T-helper 2 cell (primary cell): ENCODE measurements at places on chromosomes 5 and 9.

DNA sequence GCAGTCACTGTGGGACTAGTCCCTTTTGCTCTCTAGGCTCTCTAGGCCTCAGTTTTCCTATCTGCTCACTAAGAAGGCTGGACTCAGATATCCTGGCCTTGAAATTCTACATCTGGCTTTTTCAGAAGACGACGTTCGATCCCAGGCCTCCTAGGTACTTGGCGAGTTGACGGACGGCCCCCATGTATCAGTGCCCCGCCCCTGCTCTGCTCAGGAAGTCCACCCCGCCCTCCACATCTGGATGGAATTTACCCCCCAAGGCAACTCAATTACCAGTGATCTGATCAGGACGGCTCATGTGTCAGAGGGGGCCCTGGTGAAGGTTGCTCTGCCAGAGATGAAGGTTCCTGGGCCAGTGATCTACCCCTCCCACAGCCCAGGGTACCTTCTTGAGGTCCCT lies 44.1 kb upstream of the SYNPO start:
- DNase-seq = no peak

DNA sequence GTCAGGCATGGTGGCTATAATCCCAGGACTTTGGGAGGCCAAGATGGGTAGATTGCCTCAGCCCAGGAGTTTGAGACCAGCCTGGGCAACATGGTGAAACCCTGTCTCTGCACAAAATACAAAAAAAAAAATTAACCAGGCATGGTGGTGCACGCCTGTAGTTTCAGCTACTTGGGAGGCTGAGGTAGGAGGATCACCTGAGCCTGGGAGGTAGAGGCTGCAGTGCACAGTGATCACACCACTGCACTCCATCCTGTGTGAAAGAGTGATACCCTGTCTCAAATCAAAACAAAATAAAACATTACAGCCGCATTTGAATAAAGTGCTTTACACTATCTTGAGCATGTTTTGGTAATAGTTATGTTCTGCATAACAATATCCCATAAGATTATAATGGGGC lies 74.0 kb downstream of the IQGAP2 start:
- DNase-seq = no peak

- no peak for DNase-seq
These were observed 178.4 kb downstream of the FANCC start for GRCh38 chr9:95139126-95139525.

DNA sequence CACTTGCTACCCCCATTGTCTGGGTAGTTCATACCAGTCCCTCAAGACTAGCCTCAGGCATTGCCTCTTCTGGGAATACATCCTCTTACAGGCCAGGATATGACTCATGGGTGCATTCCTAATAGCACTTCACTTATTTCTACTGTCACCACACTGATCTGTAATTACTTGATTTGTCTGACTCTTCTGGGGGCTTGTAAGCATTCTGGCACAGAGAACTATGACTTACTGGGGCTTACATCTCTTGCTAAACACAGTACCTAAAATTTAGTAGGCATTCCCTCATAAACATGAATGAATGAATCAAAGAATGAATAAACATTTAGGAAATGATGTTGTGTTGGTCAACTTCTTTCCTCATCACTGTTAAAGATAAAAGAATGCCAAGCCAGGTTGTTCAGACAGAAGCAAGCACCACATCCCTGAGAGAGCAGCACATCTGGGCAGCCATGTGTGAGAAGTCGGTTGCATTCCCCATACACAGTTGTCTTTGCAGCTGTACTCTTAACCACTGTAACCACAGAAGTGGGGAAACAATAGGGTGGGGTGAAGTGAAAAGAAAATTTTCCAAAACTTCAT lies 27.6 kb downstream of the IL7R start:
- DNase-seq = peak; percentile 58

GRCh38 chr5:151622367-151623088 lies 31.4 kb upstream of the FAT2 start:
- DNase-seq = no peak

DNA sequence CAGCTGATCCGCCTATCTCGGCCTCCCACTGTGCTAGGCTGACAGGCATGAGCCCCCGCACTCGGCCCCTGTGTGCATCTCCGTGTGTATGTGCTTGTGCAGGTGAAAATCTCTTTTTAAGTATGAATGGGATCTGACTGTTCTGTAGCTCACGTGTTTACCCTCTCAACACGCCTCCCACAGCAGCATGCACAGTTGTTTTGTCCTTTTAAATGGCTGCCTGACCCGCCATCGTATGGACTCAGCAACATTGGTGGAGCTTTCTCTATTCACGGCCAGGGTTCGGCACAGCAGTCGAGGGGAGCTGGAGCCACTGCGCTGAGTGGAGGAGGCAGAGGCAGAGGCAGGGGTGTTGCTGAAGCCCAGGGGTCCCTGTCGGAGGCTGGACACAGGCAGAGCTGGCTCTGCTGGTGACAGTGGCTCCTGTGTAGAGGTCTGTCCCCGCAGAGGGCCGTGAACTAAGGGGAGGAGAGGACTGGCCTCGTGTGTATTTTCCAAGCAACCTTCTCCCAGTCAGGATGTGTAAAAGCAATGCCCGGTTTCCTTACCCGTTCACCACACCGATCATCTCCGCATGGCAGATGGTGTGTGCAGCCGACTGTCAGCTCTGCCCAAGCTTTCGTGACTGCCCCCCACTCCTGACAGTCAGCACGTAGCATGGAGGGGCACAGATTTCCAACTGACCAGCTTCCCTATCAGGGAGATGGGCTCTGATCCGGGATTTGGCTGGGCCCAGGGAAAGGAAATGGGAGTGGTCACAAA lies 37.3 kb downstream of the MRPL36 start:
- DNase-seq = no peak

DNA sequence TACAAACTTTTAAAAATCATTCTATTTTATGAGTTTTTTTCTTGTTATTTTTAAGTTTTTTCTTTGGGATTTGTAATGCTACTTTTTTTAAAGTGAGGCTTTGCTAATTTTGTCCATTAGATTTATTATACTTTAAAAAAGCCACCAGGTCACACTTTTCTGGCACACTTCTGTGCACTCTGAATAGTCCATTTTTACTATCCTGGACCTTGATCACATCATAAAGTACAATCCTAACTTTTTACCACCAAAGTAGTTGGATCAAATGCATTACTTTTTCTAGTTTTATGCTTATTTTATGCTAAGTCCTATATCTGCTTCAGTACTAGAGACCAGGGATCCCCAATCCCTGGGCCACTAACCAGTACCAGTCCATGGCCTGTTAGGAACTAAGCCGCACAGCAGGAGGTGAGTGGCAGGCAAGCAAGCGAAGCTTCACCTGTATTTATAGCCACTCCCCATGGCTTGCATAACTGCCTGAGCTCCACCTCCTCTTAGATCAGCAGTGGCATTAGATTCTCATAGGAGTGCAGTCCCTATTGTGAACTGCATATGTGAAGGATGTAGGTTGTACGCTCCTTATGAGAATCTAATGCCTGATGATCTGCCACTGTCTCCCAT lies 16.0 kb downstream of the FRRS1L start:
- no peak for DNase-seq

DNA sequence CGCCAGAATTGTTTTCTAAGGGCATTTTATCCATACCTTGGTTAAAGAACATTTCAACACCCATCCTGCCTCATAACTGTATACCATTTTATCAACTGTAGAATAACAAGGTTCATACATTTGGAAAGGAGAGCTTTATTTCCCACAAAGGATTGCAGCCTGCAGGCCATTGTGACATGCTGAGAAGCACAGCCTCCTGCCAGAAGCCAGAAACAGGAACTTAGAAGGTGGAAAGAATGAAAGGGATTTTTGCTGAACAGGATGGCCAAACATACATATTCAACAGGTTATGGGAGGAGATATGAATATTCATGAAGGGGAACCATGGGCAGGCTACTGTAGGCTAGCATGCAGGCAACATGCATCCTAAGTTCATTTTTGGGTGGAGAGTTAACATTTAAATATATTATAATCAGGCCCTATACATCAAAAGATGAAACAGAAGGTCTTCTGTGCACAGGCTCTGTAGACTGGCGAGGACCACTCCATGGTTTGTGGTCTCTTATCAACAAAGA lies 59.9 kb upstream of the DIRAS2 start:
- no peak for DNase-seq

GRCh38 chr9:96201140-96201539 lies 100.8 kb downstream of the HSD17B3 start:
- no peak for DNase-seq
